ENCODE measurements at places on chromosomes 5 and 9.

DNA sequence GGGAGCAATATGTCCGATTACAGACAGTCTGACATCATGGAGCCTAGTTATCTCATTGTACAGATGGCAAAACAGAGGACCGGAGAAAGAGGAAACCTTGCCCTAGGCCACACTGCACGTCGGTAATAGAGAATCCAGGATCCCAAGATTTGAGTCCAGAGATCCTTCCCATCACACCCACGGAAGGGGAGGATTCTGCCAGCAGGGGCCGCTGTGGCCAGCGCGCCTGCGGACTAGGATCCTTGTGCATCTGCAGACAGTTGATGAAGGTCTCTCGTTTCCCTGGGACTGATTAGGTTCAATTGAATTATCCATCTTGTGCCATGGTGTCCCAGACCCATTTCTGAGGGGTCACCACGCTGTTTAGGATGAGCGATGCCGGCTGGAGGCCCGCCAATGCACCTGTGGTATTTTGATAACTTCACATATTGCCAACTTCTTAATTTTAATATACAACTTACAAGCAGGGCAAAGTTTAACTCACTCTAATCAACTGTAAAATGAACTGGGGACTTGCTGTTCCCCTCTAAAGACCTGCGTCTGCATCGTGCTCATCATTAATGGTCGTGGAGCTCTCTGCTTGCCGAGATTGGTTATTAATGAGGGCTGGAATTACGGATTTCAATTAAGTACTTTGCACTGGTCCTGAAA lies 592.7 kb upstream of the BRINP1 start:
- DNase-seq, result no peak

DNA sequence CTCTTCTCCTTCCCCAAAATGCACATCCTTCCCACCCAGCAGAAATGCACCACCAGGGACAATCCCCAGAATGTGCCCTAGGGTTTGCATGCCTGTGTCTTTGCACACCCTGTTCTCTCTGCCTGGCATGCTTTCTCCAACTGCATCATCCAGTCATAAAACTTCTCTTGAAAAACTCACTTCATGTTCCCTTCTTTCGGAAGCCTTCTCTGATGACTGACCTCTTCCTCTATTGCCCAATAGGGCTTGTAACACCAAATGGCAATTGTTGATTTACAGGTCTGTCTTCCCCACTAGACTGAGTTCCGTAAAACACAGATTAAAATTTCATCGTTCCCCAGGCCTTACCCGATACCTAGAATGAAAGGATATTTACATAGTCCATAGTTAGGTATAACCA lies 83.1 kb upstream of the SPOCK1 start:
- no peak for DNase-seq

DNA sequence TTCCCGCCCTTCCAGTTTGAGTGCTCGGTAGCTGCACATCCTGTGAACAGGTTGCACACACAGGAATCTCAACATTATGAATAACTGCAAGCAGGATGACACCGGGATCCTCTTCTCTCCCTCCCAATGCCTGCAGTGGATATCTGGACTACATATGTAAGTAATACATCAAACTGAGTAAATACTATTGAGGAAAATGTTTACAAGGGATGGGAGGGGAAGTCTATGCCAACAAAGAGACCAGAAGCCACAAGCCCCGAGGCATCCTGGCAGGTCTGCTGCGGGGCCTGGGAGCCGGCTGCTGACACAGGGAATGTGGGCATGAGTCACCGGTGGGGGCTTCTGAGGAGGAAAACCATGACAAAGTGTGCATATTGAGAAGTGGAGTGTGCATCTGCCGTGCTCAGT lies 8.6 kb upstream of the ANKRD33B start:
- DNase-seq, result no peak

DNA sequence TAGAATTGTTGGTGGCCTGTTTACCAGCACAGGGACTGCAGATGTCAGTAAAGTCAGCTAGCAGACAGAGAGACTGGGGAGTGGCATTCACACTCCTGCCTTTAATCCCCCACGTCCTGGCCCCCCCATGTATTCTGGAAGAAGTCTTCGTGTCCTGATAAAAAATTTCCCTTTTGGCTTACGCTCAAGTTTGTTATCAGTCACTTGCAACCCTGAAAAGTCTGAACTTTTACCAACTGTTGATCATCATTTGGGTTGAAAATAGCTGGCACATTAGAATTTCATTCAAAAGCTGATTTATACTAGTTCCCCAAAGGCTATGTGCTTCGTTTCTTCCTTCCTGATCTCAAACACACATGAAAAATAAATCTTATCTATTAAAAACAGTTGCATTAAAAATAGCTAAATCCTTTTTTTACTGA lies 5.8 kb upstream of the CRHBP start:
- no peak for DNase-seq

DNA sequence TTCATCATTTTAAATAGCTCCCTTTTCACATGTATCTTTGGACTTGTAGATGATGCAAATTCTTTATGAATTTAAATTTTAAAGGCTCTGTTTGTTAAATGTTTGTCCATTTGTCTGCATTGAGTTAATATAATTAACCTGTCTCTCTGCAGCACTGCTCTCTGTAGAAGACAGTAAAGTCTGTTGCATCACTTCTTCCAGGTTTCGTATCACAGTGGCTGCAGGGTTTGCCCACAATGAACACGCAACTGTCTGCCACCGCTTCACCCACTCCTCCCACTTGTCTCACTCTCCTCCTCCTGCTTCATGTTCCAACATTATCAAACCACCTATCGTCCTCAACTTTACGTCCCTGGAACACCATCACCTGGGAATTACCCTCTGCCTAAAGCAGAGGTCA lies 231.3 kb upstream of the SLC30A5 start:
- DNase-seq, result no peak

- no peak for DNase-seq
These were observed 782.8 kb upstream of the NUDT12 start for GRCh38 chr5:104345222-104346016.

DNA sequence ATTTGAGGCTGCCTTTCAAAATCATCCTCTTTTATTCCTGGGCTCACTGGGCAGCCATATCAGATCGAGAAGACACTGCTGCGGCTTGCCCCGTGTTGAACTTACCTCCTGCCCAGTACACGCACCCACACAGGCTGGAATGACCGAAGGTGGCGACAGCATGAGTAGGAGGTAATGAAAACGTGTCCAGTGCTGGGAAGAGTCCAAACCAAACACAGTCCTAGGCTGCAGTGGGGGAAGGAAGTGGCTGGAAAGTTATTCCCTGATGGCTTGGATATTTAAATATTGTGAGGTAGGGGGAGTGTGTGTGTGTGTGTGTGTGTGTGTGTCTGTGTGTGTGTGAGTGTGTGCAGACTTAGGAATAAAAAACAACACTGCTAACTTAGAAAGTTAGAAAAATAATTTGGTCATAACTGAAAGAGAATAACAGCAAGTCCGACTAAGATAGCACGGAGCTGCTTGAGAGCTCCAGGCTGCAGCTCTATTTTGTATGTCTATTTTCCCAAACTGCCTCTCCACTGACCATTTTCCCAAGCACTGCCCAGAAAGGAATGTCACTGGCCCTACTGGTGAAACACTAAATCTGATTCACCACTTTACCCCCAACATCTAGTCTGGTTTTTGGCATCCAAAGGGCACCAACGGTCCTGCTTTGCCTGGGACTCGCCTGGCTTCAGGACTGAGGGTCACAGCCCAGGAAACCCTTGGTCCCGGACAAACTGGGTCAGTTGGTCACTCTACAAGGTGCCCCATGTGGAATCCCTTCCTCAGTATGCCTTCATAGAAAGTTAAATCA lies 41.2 kb downstream of the ANKH start:
- no peak for DNase-seq

DNA sequence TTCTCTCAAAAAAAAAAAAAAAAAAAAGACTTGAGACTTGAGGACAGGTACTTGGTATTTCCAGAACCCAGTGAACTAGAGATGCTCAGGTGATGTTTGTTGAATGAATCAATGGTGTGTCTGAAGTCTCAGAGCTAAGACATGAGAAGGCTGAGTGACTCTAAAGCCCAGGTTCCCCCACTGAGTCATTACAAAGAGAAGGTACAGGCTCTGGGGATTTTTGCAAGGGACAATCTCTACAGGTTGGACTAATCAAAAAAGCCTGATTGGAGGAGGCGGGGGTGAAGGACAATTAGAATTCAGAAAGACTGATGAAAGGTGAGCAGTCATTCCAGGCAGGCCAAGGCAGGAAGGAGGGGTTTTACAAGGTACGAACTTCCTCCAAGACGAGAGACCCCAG lies 8.2 kb upstream of the FABP6 start:
- no peak for DNase-seq

- no peak for DNase-seq
These were observed 26.2 kb downstream of the SNX24 start for GRCh38 chr5:122871661-122872060.

- no peak for DNase-seq
These were observed 35.9 kb downstream of the FBXW2 start for GRCh38 chr9:120757026-120757913.

GRCh38 chr5:127359502-127359901 lies 68.9 kb downstream of the MEGF10 start:
- DNase-seq, result no peak

DNA sequence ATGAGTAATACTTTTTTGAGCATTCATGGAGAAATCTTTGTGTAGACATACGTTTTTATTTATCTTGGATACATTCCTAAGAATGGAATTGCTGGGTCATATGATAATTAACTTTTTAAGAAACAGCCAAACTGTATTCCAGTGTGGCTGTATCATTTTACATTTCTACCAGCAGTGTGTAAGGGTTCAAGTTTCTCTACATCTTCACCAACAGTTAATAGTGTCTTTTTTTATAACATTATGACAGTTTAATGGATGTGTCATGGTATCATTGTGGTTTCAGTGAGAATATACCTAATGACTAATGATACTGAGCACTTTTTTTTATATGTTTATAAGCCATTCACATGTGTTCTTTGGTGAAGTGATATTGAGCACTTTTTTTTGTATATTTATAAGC lies 52.4 kb downstream of the NIPBL start:
- DNase-seq, result no peak

DNA sequence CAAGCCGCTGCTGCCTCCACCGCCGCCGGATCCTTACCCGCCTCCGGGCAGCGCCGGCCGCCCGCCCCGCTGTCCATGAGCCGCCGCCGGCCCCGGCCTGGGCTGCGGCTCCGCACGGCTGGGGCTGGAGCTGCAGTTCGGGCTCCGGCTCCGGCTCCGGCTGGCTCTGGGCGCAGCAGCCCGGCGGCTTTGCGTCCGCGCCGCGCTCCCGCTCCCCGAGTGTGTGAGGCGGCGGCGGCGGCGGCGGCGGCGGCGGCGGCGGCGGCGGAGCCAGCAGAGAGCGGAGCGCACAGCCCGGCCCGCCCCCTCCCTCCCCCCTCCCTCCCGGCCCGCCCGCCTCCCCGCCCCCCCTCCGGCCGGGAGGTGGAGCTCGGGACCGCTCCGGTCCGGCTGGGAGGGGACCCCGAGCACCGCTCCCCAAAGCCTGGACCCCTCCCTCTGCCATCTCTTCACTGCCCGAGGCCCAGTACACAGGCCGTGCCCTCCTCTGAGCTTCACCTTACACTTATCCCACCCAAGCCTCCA lies at the start of gene PCDH1:
Gene PCDH1 (minus strand): TSS at position 225 of the 525 bp plus-strand sequence. CDS start 148 bp downstream, at position 77.
- DNase-seq, result no peak

DNA sequence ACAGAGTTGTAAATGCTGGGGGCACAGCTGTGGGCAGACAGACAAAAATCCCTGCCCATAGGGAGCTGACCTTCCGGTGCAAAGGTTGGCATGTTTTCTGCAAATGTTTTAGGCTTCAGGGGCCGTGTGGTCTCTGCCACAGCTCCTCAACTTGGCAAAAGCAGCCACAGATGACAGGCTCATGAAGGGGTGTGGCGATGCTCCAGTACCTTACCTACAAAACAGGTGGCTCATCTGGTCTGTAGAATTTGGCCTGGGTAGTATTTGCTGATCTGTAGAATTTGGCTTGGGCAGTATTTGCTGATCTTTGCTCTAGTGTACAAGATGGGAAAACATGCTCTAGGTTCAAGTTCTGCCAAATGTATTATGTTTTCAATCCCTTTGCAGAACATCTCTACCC lies 283.9 kb downstream of the GADD45G start:
- no peak for DNase-seq

DNA sequence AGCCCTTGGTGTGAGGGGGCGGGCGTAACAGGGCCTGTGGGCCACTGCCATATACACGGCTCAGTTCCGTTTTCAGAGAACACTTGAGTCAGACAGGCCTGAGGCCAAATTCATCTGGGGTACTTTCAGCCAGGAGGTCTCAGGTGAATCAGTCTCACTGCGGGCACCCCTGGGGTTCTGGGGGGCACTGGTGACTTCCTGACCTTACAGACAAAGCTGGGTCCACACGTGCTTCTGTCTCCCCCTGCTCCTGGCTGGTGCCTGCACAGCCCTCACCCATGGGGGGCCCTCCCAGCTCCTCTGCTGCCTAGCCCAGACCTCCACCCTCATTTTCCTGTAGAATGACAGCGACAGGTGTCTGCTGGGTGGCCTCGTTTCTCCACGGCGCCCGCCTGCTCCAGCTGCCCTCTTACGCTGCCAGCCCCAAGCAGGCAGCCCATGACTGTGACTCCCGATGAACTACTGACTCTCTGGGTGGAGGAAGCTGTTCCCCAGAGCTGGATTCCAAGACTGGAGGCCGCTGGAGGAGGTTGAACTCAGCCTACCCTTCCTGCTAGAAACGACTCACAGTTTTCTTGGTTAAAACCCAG lies 374.1 kb upstream of the IRX4 start:
- no peak for DNase-seq

DNA sequence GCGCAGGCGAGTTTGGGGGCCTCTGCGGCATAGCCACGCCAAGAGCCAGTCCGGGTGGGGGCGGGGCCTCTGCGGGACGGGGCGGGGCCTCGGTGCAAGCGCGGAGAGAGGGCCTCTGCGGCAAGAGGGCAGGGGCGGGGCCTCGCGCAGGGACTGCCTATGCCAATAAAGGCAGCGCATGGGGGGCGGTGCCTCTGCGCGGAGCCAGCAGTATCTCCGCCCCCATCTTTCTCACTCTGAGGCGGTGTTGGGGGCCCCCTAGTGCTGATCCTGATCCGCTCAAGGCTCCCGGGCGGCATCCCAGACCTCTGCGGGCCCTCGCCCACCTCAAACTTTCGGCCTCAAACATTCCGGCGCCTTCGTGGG lies 9.2 kb upstream of the GPRIN1 start:
- peak; percentile 64 for DNase-seq

DNA sequence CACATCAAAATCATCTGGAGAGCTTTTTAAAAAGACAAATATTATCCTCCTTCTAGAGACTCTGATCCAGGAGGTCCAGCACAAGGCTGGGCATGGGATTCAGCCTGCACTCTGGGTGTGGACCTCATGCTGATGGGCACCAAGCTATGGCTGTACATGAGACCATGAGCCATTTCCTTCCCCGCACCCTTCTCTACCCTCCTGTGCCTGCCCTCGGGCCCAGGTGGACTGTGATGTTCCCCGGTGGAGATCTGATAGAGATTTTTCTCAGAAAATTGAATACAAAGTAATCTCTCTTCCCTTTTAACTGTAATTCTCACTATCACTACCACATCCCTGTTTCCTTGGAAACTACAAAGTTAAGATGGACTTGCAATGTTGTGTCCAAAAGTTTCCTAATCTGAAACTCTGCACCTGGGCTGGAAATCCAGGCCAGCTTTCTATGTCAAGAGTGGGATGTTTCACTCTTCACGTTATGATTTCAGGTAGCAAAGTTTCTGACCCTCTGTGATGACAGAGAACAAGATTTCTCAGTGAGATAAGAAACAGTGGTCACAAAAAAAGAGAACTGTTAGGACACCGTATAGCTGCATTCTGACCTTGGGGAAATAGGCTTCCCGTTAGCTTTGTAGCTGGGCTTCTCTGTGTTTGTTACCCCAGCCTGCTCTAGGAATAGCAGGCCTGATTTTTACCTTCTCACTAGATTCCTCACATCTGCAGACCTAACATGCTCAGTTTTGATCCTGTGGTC lies 11.5 kb downstream of the SFXN1 start:
- no peak for DNase-seq
